SIG-M5 (cell line): ENCODE measurements at places on chromosomes 3 and 15.

DNA sequence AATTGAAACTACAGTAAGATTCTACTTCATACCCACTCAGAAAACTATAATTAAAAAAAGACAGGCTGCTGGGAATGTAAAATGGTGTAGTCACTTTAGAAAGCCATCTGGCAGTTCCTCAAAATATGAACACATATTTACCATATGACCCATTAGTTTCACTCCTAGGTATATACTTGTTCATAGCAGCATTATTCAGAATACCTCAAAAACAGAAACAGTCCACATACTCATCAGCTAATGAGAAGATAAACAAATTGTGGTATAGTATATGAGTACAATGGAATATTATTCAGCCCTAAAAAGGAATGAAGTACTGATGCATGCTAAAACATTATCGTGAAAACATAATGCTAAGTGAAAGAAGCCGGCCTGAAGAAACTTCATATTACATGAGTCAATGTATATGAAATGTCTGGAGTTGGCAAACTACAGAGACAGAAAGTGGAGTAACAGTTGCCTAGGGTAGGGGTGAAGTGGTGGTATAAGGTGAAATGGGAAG lies 23.8 kb downstream of the WDR53 start:
- no peak for DNase-seq

- no peak for DNase-seq
Measured at GRCh38 chr3:61890167-61890566, 328.8 kb downstream of the PTPRG start.

- no peak for DNase-seq
Measured at GRCh38 chr3:48082580-48083184, 66.5 kb upstream of the MAP4 start.

GRCh38 chr3:29478611-29479010 lies 197.7 kb downstream of the RBMS3 start:
- no peak for DNase-seq

GRCh38 chr3:177673112-177673914 lies 476.0 kb upstream of the TBL1XR1 start:
- DNase-seq, result no peak
